ENCODE measurements at places on chromosomes 7 and 10.

DNA sequence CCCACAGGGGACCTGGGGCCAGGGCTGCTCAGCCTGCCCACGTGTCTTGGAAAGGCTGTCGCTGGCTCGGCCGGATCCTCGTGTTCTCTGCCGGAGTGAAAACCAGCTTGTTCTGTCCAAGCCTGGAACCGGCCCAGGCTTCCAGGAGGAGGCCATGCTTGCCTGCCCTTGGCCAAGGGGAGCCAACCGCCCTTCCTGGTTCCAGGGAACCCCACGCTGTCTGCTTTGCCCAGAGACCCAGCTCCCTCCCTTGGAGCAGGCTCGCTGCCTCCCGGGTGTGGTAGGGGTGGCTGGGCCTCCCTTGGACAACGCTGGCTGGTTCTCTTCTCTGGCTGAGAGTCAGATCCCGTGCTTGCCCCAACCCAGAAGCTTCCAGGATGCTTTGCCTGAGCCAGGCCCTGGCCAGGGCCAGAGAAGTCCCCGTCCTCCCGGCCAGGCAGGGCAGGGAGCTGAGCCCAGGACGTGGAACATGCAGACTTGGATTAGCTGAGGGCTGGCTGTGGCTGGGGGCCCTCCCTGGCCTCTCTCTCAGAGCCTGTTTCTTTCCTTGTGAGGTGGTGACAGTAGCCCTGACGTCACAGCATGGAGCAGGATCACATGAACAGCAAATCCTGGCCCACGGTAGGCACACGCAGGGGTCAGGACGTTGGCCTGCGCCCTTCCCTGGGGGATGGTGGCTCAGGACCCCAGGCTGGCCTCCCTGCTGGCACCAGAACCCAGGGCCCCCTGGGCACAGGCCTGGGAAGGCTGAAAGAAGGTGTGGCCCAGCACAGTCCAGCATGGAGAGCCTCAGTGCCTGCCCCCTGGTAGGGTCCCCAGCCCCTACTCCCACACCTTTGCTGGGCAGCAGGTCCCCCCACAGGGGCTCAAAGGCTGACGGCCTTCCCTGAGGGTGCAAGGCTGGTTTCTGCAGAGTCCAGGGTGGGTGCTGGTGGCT lies 67.5 kb downstream of the PWWP2B start:
- no peak for DNase-seq

- no peak for DNase-seq
These were observed 43.5 kb upstream of the MSRB2 start for GRCh38 chr10:23051855-23052331.

- no peak for DNase-seq
These were observed 266.1 kb upstream of the KLF6 start for GRCh38 chr10:4051011-4051640.

DNA sequence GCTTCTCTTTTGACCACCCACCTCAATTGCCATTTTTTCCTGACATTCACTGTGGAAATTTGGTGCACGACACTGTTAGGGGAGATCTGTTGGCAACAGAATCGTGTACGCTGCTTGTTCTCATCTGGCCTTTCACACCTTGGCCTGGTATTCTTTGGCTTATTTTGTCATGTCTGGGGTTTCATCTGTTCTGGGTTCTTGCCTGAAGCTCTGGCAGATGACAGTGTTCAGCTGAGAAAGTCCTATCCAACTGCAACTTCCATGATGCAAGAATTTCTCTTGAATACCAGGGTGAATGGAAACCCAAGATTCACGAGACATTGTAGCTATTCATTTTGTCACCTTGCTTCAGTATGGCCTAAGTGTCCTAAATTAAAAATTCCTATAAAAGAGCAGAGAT lies 82.6 kb upstream of the CELF2 start:
- DNase-seq: no peak

DNA sequence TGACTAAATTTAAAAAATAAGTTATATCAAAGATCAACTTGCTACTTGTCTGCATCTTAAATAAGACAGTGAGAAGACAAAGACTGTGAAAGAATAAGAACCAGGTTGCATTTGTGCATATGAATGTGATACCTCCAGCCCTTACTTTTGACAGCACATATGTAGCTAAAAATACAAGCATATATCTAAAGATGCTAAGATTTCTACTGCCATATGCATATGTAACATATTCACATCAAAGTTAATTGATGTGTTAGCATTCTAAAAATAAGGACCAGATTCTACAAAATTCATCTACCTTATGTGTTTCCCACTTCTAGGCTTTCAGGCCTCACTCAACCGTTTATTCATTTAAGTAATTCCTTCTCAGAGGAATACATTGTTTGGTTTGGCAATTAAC lies 1120.3 kb upstream of the LRRTM3 start:
- DNase-seq: no peak

DNA sequence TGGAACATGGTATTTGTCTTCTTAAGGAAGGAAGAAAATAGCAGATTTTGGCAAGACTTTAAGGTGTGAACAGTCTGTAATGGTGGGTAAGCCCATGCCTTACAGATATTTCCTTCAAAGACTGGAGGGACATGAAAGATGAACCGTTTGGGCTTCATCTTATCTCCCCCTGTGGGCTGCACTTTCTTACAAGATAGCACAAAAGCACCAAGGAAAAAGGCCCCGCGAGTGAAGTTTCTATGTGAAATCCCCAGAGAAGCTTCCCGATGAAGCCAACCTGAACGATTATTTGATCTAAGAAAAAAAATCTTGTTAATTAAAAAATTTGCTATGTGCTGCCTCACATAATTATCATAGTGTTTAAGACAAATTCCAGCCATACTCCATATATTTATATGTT lies 91.5 kb downstream of the NRP1 start:
- no peak for DNase-seq

- no peak for DNase-seq
These were observed 17.0 kb downstream of the ITIH5 start for GRCh38 chr10:7649673-7650300.

GRCh38 chr7:95840953-95841950 lies 68.9 kb downstream of the DYNC1I1 start:
- no peak for DNase-seq

- DNase-seq: no peak
These were observed 500.1 kb upstream of the KLF6 start for GRCh38 chr10:4285121-4285520.

GRCh38 chr10:47165711-47166404 lies 134.1 kb upstream of the GDF10 start:
- no peak for DNase-seq

DNA sequence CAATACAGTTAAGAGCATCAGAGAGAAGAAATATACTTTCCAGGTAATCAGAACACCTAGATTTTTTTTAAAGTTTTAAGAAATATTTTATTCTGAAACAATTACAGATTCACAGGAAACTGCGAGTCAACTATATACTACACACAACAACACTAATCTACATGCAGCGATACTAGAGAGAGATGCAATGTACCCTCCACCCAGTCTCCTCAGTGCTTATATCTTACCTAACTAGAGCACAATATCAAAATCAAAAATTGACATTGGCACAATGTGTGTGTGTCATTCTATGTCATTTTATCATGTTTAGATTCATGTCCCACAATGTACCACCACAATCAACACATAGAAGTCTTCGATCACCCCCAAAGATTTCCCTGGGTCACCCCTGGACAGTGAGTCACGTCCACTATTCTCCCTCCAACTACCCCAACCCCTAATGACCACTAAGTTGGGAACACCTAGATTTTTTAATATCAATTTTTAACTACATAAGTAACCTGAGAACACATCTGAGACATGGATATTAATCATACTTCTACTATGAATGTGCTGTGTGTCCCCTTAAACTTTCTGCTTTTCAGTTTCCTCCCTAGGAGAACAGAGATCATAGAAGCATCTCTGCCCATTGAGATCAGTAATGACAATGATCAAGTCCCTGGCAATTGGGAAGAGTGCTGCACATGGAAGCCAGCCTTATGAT lies 86.5 kb downstream of the GSAP start:
- no peak for DNase-seq

GRCh38 chr7:131218727-131219128 lies 108.9 kb upstream of the MKLN1 start:
- no peak for DNase-seq
